ENCODE measurements at places on chromosomes 3 and 15.

DNA sequence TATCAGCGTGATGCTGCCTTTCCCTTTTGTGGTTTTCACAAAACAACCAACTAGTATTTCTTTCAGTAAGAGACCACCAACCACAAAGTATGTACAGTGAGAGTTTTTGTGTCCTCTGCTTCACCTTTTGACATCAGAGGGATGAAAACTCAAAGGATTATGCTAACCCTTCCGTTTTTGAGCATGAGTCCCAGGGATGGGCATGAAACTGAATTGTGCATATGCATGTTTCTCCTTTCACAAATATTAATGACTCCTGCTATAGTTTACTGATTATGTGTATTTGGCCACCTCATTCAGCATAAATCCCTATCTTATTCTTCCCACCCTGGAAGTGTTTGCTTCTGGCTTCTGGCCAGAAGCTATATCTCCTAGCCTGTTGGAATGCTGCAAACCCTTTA lies 59.2 kb downstream of the RSRC1 start:
- no peak for DNase-seq

DNA sequence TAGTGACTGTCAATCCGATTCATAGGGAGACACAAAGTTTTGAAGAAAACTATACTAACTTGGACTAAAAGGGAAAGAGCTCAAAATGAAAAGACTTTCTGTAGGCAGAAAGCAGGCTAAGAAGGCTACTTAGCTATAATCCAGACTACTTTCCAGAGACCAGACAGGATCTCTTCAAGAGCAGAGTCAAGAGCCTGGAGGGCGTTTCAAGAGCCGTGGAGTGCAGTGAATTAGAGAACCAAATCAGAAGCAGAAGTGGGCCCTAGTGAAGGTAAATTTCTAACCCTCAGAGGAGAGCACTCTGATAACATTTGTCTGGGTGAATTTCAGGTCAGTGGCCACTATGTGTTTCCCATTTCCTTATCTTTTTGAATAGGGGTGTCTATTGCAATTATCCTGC lies 76.4 kb downstream of the CGGBP1 start:
- no peak for DNase-seq

- DNase-seq = no peak
Measured at GRCh38 chr15:101182215-101182614, 69.6 kb downstream of the CHSY1 start.

DNA sequence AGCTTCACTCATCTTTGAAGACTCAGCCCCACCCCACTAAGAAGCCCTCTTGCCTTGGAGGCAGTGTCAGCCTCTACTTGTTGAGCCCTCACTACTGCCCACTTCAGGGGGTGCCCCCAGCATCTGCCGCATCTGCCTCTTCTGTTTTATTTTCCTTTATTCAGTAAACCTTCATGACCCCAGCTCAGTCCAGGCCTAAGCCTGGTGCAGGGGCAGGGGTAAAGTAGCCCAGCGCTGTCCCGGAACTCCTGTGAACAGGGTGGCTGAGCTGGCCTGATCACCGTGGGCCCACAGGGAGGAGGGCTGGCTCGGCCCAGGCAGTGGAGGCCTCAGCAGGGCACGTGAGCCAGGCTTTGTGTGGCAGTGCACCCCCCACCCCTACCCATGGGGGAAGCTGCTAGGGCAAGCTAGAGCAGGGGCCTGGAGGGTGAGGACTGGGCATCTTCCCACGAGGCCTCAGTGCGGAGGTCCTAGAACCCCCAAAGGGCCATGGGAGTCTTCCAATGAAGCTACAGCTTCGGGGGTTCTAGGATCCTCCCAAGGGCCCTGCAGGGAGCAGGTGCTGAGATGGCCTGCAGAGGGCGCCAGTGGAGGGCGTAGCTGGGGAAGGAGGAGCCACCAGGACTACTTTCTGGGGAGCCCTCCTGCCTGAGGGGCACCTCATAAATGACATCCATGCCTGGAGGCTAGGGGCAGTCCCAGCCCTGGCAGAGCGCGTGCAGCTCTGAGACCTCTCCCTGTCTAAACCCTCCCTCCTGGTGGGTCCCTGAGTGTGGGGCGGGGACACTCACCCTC lies 36.0 kb downstream of the TSPAN3 start:
- no peak for DNase-seq
